ENCODE measurements at places on chromosomes 13 and 19.
A peak's percentile ranks its signal among the peaks of the same experiment; 100 is the strongest.

- no peak for DNase-seq
Measured at GRCh38 chr13:74966275-74966674, 515.7 kb downstream of the TBC1D4 start.

- no peak for DNase-seq
Measured at GRCh38 chr19:5914946-5915781, 1.1 kb downstream of the CAPS start.

GRCh38 chr13:52414963-52415362 lies 9.0 kb upstream of the THSD1 start:
- no peak for DNase-seq

GRCh38 chr13:66663711-66664110 lies 566.4 kb downstream of the PCDH9 start:
- no peak for DNase-seq

DNA sequence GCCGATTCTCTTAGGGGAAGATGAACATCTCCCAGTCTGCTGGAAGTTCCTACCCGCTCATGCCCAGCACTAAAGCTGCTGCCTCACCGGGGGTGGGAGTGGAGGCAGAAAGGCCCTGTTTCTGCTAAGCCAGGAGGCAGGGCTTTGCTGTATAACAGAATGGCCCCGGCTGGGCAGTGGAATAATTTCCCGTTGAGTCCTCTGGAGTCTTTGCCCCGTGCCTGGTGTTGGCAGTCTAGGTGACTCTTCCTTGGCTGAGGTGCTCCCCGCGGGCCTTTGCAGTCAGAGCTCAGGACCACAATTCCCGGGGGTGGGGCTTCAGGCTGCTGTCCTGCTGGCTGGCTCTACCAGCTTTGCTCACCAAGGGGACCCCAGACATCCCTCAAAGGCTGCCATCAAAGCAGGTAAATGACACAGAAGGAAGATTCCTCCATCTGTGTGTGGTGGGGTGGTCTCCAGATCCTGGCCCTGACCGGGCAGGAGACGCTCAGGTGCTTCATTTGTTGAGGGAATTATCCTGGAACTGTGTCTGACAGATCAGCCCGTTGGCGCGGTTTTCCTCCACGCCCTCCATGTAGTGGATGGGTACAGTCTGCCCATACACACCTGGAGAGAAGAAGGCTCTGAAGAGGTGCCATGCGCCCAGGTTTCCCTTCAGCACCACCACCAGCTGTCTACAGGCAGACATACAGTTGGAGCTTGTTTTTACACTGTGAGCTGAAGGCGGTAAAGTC lies 209.9 kb downstream of the TEX29 start:
- no peak for DNase-seq

DNA sequence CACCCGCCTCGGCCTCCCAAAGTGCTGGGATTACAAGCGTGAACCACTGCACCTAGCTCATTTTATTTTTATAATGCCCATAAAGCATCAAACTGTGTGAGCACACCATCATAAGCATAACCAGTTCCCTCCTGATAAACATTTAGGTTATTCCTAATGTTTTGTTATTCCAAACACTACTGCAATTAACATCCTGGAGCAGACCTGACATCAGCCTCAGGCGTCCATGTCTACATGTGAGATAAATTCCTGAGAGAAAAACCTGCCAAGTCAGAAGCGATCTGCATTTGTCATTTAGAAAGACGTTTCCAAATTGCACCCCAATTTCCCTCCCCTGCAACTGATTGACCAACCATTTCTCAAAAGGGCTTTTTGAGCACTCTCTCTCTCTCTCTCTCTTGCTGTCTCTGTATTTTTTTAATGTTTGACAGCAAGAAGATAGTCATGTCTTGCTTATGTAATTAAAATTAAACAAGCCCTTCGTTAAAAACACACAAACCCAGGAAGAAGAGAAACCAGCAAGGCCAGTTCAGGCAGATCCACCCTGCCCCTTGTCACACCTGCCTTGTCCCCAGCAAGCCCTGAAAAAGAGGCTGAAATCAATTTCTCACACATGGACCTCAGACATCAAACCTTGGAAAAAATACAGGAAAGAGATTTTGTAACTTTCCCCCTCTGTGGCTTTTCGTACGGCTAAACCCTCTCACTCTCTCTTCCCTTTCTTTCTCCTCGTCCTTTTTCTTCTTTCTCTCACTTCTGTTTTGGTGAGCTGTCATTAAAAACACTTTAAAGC lies 9.9 kb downstream of the LYPD3 start:
- DNase-seq, result no peak

- DNase-seq, result no peak
Measured at GRCh38 chr13:32902029-32902780, 114.0 kb upstream of the KL start.

GRCh38 chr13:111031531-111031961 lies 83.6 kb upstream of the ARHGEF7 start:
- no peak for DNase-seq

DNA sequence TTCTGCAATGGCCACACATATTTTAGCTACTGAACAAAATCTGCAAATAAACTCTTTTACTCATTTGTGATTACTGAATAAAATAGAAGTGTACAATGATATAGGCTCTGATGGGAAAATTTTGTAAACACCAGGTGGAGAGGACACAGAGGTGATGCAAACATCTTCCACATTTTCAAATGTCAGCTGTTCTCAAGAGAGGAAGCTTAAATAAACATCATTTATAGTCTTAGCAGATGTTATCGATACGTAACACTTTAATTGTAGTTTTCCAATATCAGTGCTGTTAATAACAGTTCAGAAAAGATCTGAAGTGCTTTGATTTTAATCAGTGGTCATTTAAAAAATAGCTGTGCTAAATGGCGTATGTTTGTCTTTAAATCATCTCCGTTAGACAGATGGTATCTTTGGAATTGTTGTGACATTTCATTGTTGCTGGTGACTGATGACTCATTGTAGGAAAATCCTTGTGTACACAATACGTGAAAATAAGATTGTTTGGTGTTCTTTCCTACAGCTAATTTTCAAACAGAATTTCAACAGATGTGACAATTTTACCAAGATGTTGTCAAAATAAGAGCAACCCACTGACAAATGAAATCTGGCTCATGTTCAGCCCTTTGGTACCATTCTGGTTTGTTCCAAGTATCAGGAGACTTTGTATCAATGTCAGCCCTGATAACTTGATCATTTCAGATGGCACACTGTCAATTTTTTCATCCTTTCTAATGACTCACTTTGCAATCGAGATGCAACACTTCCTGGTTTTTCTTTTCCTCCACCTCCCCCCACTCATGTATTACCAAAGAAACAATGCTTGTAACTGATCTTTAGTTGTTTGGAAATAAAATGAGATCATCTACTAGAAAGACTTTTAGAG lies 516.0 kb downstream of the DCT start:
- DNase-seq, result no peak

DNA sequence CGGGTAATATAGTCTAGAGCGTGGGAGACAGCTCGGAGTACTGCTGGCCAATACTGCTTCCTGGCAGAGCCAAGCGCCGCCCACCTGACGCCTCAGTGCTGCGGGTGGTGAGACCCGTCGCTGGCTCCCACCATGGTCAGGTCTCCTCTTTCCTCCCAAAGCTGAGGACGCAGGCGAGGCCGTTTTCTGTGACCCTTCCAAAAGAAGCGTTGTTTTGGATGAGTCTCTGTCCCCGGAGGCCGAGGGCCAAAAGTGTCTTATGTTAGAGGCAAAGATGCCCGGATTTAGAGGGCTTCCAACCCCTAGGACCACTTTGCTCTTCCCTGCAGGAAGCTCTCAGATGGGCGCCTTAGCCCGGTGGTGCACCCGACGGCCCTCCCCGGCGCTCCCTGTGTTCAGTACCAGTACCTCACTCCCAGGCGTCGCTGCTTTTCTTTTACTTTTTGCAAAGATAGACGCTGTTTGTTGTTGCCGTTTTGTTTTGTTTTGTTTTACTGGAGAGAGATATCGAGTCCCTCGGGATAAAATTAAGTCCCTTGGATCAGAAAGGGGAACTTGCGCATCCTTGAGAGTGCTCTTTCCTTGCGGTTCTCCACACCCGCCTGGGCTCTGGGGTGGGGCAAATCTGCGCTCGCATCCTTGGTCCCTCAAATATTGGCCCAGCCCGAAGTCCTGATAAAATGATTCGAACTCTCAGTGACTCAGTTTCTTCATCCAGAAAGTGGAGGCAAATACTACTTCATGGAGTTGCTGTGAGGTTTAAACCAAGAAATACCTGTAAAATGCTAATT lies 7.0 kb downstream of the PDX1 start:
- no peak for DNase-seq

- no peak for DNase-seq
Measured at GRCh38 chr13:27808851-27809550, 16.7 kb downstream of the GSX1 start.

DNA sequence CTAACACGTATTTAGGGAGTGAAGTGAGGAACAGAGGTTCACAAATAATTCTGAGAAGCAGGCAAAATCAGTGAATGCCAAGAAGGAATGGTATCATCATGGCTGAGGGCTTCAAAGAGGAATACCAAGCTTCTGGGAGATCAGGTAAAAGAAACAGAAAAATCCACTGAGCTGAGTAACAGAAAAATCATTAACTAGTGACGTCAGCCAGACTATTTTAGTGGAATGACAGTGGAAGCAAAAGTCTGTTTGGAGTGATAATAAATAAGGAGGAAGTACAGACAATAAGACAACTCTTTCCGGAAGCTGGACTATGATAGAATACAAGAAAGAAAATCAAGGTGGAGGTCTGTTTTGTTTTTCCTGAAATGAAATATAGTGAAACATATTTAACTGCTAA lies 83.5 kb downstream of the SACS start:
- no peak for DNase-seq

GRCh38 chr13:19845758-19846157 lies 17.7 kb downstream of the ZMYM5 start:
- no peak for DNase-seq

DNA sequence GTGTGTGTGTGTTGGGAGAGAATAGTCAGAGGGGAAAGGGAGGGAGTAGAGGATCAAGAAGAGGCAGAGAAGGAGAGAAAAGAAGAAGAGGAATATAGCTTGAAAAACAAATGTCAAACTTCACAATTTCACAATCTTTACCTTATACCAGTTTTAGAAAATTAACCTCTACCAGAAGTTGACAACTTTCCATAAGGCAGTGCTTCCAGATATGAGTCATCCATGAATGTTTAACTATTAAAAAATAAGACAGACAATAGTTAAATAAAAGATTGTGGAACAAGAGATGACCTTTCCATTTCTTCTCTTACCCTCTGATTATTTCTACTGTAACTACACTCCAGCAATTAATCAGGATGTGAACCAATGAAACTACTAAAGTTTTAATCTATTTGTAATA lies 229.4 kb downstream of the ITGBL1 start:
- DNase-seq, result no peak

GRCh38 chr19:51628153-51628939 lies 1.9 kb downstream of the SIGLEC5 start:
- DNase-seq, result no peak

- no peak for DNase-seq
Measured at GRCh38 chr13:48531416-48532255, 1.2 kb downstream of the RCBTB2 start.

DNA sequence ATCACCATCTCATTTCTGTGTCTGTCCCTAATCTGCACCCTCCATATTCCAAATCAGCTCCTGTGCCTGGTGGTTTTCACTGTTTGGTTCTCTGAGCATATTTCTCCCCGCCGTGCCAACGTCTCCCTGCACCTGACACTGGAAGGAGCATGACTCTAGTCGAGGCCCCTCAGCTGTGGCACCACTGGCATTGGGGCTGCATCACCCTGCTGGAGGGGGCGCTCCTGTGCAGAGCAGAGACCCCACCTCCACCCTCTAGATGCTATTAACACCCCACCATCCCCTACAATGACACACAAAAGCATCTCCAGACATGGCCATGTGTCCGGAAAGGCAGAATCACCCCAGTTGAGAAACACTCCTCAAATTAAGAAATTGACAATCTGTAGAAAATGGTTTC lies 20.8 kb downstream of the ZSCAN5C start:
- DNase-seq, result no peak

DNA sequence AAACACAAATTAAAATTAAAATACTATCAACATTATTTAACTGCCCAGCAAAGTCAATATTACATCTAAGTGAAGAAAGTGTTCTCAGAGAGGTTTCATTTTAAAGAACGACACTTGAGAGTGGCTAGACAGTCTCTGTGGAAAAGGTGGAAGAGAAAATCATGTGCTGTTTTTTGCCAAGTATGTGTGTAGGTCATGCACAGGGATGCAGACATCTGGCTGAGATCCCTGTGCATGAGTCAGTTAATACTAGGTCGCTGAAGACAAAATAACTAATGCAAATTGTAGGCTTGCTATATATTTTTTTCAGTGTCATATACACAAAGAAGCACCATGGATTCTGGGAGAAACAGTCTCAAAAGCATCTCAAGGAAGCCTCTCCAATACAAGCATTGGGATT lies 44.3 kb upstream of the ENOX1 start:
- no peak for DNase-seq

GRCh38 chr19:55258476-55258827 lies 365 bp downstream of the PPP6R1 start:
- peak; percentile 41 for DNase-seq

DNA sequence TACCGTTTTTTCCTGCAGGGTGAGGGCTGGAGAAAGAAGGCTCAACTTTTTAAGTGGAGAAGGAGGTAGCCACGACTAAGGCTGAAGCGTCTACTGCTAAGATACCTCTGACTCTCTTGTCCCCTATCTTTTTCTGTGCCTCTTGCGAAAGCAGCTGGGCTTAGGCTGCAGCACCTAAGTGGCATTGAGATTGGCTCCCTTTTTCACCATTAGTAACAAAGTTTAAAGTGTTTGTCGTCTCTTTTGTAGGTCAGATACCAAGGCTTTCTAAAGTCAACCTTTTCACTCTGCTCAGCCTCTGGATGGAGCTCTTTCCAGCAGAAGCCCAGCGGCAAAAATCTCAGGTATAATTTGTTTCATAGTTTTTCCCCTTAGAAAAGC lies 887 bp downstream of the CDADC1 start:
- DNase-seq, result no peak

DNA sequence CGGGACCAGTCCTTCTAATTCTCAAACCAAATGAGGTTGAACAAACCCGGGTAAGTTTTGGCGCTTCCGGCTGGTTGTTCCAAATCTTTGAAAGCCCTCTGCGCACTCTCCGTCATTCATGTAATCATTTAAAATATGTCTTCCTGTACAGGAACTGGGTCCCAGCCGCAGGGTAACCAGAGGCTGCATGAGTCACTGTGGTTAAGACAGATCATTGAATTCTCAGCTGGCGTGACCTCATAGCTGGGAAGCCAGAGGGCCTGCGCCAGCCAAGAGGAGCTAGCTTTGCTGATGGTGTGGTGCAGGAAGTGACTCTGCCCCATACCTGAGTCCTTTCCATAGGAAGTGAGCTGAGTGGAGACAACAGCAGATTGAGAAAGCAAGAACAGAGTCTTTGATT lies 135.2 kb downstream of the TSHZ3 start:
- peak; percentile 67 for DNase-seq

GRCh38 chr13:77516342-77516789 lies 19.1 kb upstream of the SCEL start:
- DNase-seq, result no peak

DNA sequence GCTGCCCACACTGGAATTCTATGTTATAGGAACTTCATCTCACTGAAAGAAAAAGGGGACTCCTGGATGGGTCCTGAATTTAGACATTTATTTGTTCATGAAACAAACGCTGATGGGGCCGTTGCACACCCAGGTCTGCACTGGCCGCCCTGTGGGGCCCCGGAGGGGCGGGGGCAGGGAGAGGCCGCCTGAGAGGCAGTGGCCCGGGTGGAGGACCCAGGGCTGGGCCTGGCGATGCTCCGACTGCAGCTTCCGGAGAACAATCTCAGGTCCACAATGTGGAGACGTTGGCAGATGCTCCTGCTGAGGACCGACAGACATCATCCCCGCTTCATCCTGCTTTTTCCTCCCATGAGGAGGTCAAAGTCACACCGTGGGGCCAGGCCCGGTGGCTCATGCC lies 16.3 kb upstream of the PTBP1 start:
- DNase-seq, result no peak

- DNase-seq, result no peak
Measured at GRCh38 chr19:49116544-49116943, 2.4 kb downstream of the LIN7B start.

Measured in activated T-helper 1 cell treated with anti-CD3 and anti-CD28 coated beads, Interleukin-2, amount 50 U/mL, for 16 hours (primary cell).